ENCODE measurements at places on chromosomes 1 and 21.

DNA sequence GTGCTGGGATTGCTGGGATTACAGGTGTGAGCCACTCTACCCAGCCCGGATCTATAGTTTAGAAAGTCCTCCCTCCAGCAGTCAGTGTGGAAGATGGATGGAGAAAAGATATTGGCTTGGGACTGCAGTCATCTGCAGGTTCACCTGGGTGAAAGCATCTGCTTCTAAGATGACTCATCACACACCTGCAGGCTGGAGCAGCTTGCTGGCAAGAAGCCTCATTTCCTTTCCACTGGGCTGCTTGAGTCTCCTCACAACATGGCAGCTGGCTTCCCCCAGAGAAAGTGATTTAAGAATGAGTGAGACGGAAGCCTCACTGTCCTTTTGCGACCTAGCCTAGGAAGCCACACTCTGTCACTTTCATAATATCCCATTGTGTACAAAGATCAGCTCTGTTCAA, 50.0 kb downstream of the FOXO6 start:
- DNase-seq, result no peak

GRCh38 chr1:46300673-46301405, 2.6 kb downstream of the LRRC41 start:
- no peak for DNase-seq

GRCh38 chr1:54488065-54488750, 59.8 kb upstream of the ACOT11 start:
- peak; percentile 71 for DNase-seq

- no peak for DNase-seq
Observed at GRCh38 chr21:21102896-21103295, 104.7 kb downstream of the NCAM2 start.

Measured in T-helper 9 cell (primary cell).